ENCODE measurements at places on chromosomes 7 and 10. TPM values are rescaled to one million over a fixed set of nuclear protein-coding genes. Genes with fewer than 3 reads are reported as not detected.

DNA sequence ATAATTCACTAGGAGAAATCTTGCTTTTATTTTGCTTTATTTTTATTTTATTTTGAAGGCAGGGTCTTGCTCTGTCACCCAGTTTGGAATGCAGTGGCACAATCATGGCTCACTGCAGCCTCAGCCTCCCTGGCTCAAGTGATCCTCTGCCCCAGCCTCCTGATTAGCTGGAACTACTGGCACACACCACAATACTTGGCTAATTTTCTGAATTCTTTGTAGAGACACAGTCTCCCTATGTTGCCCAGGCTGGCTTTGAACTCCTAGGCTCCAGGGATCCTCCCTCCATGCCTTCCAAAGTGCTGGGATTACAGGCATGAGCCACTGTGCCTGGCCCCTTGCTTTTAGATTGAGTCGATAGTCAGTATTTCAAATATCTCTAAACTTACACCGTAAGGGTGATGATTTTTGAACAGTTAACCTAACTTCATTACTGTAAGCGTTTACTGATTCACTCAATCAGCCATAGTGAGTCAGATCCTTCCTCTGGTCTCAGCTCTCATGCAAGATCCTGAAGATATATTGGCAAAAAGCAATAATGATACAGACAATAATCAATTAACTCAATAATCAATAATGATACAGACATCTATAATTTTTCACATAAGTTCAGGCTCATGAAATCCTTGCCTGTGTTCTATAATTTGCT is 239.5 kb downstream of the KIAA1217 start:
- DNase-seq = no peak

DNA sequence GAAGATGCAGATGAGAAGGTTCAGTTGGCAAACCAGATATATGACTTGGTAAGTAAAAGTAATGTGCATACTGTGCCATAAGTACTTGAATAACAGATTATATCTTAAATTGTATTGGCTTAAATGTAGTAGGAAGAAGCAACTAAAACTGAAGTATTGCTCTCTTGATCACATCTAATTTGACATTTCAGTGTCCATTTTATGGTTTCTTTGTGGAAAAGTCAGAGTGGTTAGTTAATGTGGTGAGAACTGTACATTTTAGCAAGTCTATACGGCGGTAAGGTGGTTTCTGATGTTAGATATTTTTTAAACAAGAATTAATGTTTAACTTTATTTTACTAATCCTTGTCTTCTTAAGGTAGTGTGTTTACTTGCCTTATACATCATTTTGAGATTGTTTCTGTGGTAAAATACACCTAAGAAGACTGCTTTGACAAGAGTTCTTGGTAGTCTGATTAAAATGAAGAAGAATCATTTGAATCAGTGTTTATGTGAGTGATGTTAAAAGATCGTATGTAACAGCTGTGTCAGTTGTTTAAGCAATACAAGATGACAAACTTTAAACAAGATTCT is 5.1 kb downstream of the ING3 start:
- DNase-seq = no peak

- no peak for DNase-seq
Measured at GRCh38 chr7:79489371-79489770, 35.9 kb upstream of the MAGI2 start.

DNA sequence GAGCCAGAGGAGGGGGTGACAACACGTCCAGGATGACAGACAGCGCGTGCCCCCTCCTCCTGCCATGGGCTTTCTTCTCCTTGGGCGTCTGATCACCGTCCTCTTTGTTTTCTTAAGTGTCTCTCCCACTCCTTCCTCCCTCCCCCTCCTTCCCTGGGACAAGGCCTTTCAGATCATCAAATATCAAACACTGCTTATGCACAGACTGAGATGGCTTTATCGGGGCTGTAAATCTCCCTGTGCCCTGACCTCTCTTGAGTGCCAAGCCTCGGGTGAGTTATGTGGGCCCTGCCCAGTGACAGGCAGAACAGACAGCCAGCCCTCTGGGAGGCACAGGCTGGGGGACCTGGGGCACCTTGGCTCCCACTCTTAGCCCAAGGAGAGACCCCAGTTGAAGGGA is 116.4 kb downstream of the C10orf105 start:
- no peak for DNase-seq

The GRM3 gene
- polyA plus RNA-seq = not detected

- no peak for DNase-seq
Measured at GRCh38 chr7:26372249-26372648, 80.6 kb downstream of the SNX10 start.

The LRRC18 gene
- polyA plus RNA-seq = not detected

The ADRB1 gene
- polyA plus RNA-seq = not detected

The ZNF804B gene
- not detected for polyA plus RNA-seq

The ACSL5 gene
- 82.5 TPM for polyA plus RNA-seq

All from HepG2 (cell line).